ENCODE measurements at places on chromosomes 11 and 22. TPM values are rescaled to one million over a fixed set of nuclear protein-coding genes. Genes with fewer than 3 reads are reported as not detected.

Gene PNPLA3
- not detected for total RNA-seq

Gene MYO18B
- total RNA-seq = 3.7 TPM

Gene APOBEC3B
- total RNA-seq = 7.1 TPM

Gene CCDC73
- total RNA-seq = not detected

Gene ART1
- not detected for total RNA-seq

- peaks cover 2% of the 10 kb centered on the region for H3K27me3 ChIP-seq
- no peaks in the 10 kb centered on the region for H3K36me3 ChIP-seq
- H3K27ac ChIP-seq = no peak overlapping the region
- H3K4me1 ChIP-seq = no peaks in the 10 kb centered on the region
- no peak overlapping the region for H3K4me3 ChIP-seq
- DNase-seq = no peak
These were observed 79.7 kb upstream of the SHANK2 start for GRCh38 chr11:71332046-71332445.

GRCh38 chr11:14393129-14393528 lies 34.1 kb upstream of the RRAS2 start:
- no peak overlapping the region for H3K27ac ChIP-seq
- H3K4me1 ChIP-seq = peaks cover 4% of the 10 kb centered on the region
- H3K4me3 ChIP-seq = no peak overlapping the region
- H3K27me3 ChIP-seq = peaks cover 2% of the 10 kb centered on the region
- H3K36me3 ChIP-seq = no peaks in the 10 kb centered on the region

GRCh38 chr11:101199416-101199815 lies 69.8 kb upstream of the PGR start:
- H3K27ac ChIP-seq = no peak overlapping the region
- H3K36me3 ChIP-seq = no peaks in the 10 kb centered on the region
- H3K27me3 ChIP-seq = no peaks in the 10 kb centered on the region
- H3K4me1 ChIP-seq = no peaks in the 10 kb centered on the region
- no peak for DNase-seq

DNA sequence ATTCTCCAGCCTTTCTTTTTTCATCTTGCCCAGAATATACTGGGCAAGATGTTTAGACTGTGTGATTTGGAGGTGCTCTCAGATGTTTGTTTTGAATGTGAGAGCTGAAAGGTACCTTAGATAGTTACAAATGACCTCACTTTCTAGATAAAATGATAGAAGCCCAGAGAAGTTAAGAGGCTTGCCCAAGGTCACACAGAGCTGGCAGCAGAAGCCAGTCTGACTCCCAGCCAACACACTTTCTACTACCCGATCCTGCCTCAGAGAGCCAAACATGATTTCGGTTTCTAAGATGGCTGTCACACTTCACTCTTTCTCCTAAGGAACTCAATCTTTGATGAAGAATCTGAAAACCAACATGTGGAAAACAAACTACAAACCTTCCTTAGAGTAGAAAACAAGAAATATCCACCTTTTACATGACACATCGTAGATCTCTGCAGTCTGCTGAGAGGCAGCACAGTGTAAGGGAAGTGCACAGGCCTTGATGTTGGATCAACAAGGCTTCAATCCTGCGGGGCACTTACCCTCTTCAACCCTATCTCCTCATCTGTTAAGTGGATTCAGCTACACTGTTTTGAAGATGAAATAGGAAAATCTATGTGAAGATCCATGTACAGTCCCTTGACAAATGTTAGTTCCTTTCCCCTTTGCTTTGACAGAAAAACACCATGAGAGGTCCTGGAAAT lies 58.6 kb downstream of the SYTL2 start:
- H3K27me3 ChIP-seq = no peaks in the 10 kb centered on the region
- H3K4me3 ChIP-seq = peak overlapping the region; percentile 65
- no peak for DNase-seq
- H3K27ac ChIP-seq = peak overlapping the region; percentile 92

- peaks cover 16% of the 10 kb centered on the region for H3K36me3 ChIP-seq
- no peak overlapping the region for H3K27ac ChIP-seq
- no peak overlapping the region for H3K4me3 ChIP-seq
These were observed 1.8 kb upstream of the DDB2 start for GRCh38 chr11:47212938-47213337.

GRCh38 chr11:94134651-94135512 lies 6.2 kb downstream of the PANX1 start:
- no peak overlapping the region for H3K4me3 ChIP-seq
- H3K4me1 ChIP-seq = peaks cover 26% of the 10 kb centered on the region
- no peak for DNase-seq
- no peak overlapping the region for H3K27ac ChIP-seq
- H3K27me3 ChIP-seq = no peaks in the 10 kb centered on the region

DNA sequence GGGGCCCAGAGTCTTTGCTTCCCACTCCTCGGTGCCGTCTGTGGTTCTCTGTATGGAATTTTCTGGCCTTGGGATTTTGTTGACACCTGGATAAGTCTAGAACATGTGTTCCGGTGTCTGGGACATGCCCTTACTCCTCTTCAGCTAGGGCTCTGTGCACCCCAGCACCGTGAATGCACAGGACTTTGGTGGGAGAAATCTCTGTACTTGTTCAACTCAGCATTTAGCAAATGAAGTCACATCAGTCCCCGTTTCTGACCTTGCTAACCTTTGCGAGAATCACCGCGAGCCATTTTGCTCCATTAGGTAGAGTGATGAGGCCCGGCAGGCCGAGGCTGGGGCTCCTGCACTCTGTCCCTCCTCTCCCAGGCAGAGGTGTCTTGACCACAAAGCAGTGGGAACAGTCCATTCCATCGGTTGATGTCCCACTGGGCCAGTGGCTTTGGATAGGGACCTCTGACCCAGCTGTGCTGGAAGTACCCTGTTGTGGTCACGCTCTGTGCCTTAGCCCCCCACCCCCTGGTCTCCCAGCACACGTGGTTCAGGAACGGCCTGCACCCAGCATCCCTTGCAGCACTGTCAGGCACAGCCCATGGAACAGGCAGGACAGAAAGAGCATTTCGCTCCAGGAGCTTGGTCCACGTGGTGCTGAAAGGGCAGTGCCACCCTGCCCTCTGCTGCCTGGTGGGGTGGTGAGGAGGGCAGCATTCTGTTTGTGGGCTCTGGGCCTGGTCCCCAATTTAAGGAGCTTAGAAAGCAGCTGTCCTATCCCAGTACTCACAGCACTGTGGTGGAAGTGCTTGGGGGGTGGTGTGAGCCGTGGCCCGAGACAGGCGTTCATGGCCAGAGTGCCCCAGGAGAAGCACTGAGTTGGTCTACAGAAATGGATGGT lies 73.4 kb downstream of the MED15 start:
- H3K27me3 ChIP-seq = no peaks in the 10 kb centered on the region
- peaks cover 1% of the 10 kb centered on the region for H3K36me3 ChIP-seq
- no peaks in the 10 kb centered on the region for H3K4me1 ChIP-seq
- H3K27ac ChIP-seq = no peak overlapping the region
- H3K4me3 ChIP-seq = no peak overlapping the region
- DNase-seq = no peak

DNA sequence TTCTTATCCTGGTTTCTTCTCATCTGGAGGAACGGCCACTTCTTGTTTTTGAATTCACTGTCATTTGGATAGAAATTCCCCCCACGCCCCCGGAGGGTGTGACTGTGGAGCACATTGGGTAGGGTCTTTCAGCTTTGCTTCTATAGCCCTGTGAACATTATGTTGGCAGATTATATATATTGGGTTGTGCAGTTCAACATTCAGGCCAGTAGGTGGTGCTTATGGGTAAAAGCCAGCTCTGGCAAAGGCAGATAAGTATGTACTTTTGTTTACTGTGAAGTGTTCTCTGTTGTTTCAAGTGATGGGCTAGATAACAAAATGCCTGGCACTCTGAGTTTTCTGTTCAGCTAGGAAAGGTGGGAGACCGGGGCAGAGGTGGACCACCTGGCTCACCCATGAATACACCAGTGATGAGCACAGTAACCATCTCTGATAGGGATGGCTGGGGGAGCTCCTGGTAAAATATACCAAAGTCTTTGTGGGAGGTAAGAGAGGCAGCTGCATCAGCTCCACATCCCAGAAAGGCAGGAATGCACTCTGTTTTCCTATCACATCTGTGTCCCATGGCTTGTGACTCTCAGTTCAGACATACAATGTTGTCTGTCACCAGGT lies 1348.2 kb upstream of the RAG2 start:
- H3K27ac ChIP-seq = no peak overlapping the region
- H3K4me1 ChIP-seq = no peaks in the 10 kb centered on the region
- no peak overlapping the region for H3K4me3 ChIP-seq
- no peaks in the 10 kb centered on the region for H3K27me3 ChIP-seq
- no peaks in the 10 kb centered on the region for H3K36me3 ChIP-seq

- no peak overlapping the region for H3K4me3 ChIP-seq
- H3K36me3 ChIP-seq = no peaks in the 10 kb centered on the region
- H3K27ac ChIP-seq = no peak overlapping the region
- no peak for DNase-seq
These were observed 33.7 kb upstream of the B3GAT1 start for GRCh38 chr11:134445601-134446325.

DNA sequence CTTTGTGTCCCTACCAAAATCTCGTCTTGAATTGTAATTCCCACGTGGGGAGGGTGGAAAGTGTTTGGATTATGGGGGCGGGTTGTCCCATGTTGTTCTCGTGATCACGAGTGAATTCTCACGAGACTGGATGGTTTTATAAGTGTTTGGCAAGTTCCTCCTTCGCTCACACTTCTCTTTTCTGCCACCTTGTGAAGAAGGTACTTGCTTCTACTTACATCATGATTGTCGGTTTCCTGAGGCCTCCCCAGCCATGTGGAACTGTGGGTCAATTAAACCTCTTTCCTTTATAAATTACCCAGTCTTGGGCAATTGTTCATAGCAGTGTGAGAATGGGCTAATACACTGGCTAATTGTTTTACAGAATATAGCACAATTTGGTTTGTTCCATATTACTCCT lies 326.3 kb downstream of the GRM5 start:
- no peak overlapping the region for H3K27ac ChIP-seq
- H3K36me3 ChIP-seq = no peaks in the 10 kb centered on the region
- H3K4me1 ChIP-seq = no peaks in the 10 kb centered on the region
- no peaks in the 10 kb centered on the region for H3K27me3 ChIP-seq
